ENCODE measurements at places on chromosomes 12 and 14.
A peak's percentile ranks its signal among the peaks of the same experiment; 100 is the strongest.

- no peak for DNase-seq
- no peaks in the 10 kb centered on the region for H3K4me1 ChIP-seq
- H3K36me3 ChIP-seq = no peaks in the 10 kb centered on the region
- H3K4me3 ChIP-seq = no peak overlapping the region
Measured at GRCh38 chr14:43894534-43894933, 612.5 kb downstream of the FSCB start.

DNA sequence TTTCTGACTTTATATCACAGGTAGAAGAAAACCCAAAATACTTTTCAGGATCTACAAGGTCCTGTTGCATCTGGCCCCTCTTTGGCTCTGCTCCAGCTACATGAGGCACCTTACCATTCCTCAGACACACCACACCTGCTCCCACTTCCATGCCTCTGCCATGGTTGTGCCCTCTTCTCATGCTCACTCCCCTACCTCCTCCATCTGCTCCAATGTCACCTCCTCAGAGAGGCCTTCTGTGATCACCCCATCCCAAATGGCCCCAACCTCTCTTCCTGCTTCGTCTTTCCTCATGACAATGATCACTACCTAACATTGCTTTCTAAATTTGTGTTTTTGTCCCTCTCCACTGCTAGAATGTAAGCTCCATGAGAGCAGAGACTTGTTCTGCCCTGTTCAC, 174.3 kb downstream of the ANO2 start:
- H3K4me1 ChIP-seq = no peaks in the 10 kb centered on the region
- no peak overlapping the region for H3K4me3 ChIP-seq
- H3K36me3 ChIP-seq = no peaks in the 10 kb centered on the region
- no peak for DNase-seq

GRCh38 chr14:102473559-102473958, 36.0 kb downstream of the ANKRD9 start:
- no peak overlapping the region for H3K4me3 ChIP-seq
- peaks cover 7% of the 10 kb centered on the region for H3K4me1 ChIP-seq
- H3K36me3 ChIP-seq = peaks cover 3% of the 10 kb centered on the region
- H3K27ac ChIP-seq = no peak overlapping the region
- H3K27me3 ChIP-seq = no peaks in the 10 kb centered on the region

DNA sequence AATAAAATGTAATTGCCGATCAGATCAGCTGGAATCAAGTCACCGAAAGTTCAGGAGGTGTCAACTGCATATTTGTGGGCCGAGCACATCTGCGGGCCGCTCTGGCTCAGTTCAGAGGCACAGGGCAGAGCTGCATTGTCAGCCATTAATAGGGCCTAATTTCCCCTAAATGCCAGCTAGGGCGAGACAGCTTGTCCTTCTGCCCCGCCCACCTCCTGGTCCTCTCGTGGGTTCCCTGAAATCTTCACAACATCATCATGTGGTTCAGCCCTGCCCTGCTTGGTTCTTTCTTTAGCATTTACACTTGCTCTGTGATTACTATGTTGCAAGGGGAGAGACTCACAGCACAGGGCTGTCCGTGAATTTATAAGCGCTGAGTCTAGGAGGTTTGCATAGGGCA, 148.9 kb downstream of the CHST11 start:
- H3K36me3 ChIP-seq = no peaks in the 10 kb centered on the region
- no peak for DNase-seq
- no peaks in the 10 kb centered on the region for H3K27me3 ChIP-seq
- peaks cover 33% of the 10 kb centered on the region for H3K4me1 ChIP-seq
- no peak overlapping the region for H3K4me3 ChIP-seq

DNA sequence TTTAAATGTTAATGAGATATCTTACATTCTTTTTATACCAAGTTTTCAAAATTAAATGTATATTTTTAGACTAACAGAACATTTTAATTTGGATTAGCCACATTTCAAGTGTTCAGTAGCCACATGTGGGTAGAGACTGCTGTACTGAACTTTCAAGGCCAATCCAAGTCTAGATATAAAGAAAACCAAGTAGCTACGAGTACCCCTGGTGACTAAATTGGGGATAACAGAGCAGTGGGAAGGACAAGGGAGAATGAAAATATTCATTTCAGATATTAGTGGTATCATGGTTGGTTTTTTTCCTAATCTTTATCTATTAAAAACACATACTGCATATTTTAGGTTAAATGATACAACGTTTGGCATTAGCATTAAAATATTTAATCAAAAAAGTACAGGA, 69.4 kb upstream of the RHOJ start:
- DNase-seq = no peak
- H3K27ac ChIP-seq = no peak overlapping the region
- no peaks in the 10 kb centered on the region for H3K27me3 ChIP-seq

DNA sequence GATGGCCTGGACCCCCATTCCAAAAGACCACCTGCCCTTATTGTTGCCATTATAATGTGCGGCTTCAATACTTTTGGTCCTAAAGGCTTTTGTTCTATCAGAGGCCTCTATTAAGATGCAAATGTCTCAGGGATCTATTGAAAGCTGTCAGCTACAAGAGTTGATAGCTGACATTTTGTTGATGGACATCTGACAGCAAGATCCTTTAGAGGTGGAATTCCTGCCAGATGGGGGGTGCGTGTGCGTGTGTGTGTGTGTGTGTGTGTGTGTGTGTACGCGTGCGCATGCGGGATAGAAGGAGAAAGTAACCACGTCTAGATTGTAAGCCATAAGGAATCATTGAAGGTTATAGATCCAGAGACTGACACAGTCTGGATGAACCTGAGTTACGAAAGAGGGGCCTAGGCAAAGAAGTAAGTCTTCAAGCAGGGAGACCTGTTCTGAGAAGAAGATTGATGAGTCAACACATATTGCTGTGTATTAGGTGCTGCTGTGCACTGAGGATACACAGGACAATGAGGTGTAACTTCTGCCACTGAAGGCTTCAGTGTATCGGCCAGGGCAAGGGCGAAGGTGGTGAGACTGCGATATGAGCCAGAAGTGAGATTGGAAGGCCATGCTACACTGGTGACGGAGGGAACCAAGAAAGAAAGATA, 89.2 kb downstream of the PRMT8 start:
- no peaks in the 10 kb centered on the region for H3K4me1 ChIP-seq
- DNase-seq = no peak
- H3K4me3 ChIP-seq = no peak overlapping the region
- no peak overlapping the region for H3K27ac ChIP-seq
- no peaks in the 10 kb centered on the region for H3K36me3 ChIP-seq

GRCh38 chr14:76773188-76773885, 12.1 kb downstream of the VASH1 start:
- no peak overlapping the region for H3K4me3 ChIP-seq
- no peaks in the 10 kb centered on the region for H3K36me3 ChIP-seq
- H3K27me3 ChIP-seq = no peaks in the 10 kb centered on the region
- no peak overlapping the region for H3K27ac ChIP-seq
- peak; percentile 24 for DNase-seq
- H3K4me1 ChIP-seq = peaks cover 15% of the 10 kb centered on the region

DNA sequence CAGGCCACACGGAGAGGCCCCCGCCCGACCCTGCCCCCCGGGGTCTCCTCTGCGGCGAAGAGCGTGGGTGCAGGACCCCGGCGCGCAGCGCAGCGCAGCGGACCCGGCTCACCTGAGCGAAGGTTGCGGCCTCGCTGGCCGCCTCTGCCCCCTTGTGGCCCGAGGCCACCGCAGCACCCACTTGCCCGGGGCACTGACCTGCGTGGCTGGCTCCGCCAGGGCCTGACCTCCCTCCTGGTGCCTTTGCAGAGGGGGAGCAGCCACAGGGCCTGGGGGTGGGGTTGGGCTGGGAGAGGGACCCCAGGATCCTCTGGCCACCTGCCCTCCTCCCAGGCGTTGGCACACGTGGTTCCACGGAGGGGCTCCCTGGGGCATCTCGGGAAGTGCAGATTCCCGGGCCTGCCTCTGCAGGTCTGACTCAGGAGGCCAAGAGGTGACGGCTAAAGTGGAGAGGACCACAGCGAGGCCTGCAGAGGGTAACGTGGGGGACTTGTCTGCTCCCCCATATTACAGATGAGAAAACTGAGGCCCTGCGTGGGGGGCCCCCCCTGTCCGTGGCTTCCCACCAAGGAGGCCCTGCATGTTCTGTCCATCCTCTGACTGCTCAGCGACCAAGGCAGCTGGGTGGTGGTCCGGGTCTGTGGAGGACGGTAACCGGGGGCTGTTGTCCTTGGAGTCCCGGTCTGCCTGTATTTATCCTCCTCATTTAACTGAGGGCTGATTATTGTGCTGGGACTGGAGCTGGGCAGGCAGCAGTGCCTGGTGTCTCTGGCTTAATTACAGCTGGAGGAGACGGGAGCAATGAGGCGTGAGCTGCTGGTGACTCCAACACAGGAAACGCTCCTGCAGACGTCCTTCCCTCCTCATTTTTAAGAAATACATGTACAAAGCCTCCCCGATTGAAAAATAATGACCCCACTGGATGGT, 67.9 kb upstream of the BEGAIN start:
- peak; percentile 64 for DNase-seq
- peaks cover 19% of the 10 kb centered on the region for H3K27me3 ChIP-seq
- no peaks in the 10 kb centered on the region for H3K4me1 ChIP-seq
- H3K27ac ChIP-seq = no peak overlapping the region
- H3K4me3 ChIP-seq = no peak overlapping the region

- H3K4me1 ChIP-seq = peaks cover 46% of the 10 kb centered on the region
- H3K4me3 ChIP-seq = peak overlapping the region; percentile 76
- DNase-seq = peak; percentile 51
- peaks cover 2% of the 10 kb centered on the region for H3K36me3 ChIP-seq
- H3K27ac ChIP-seq = peak overlapping the region; percentile 96
- H3K27me3 ChIP-seq = no peaks in the 10 kb centered on the region
Measured at GRCh38 chr12:6140651-6141447, 16.4 kb upstream of the VWF start.
